Placental pericyte (primary cell): ENCODE measurements at places on chromosomes 11 and 22. TPM values are rescaled to one million over a fixed set of nuclear protein-coding genes. Genes with fewer than 3 reads are reported as not detected.

The C11orf42 gene
- not detected in 2 replicates for total RNA-seq

The OR52I2 gene
- total RNA-seq: not detected in 2 replicates

The YPEL4 gene
- 0.14 TPM in 1 of 2 replicates, not detected in the other for total RNA-seq

The DEFB131B gene
- not detected in 2 replicates for total RNA-seq

The FOLR3 gene
- total RNA-seq: 2.1 TPM in 1 of 2 replicates, not detected in the other

The ACER3 gene
- total RNA-seq: 12.7 and 21.8 TPM in 2 replicates
